ENCODE measurements at places on chromosomes 1 and 21.

GRCh38 chr1:233647636-233648035 lies 33.7 kb downstream of the KCNK1 start:
- DNase-seq, result no peak

DNA sequence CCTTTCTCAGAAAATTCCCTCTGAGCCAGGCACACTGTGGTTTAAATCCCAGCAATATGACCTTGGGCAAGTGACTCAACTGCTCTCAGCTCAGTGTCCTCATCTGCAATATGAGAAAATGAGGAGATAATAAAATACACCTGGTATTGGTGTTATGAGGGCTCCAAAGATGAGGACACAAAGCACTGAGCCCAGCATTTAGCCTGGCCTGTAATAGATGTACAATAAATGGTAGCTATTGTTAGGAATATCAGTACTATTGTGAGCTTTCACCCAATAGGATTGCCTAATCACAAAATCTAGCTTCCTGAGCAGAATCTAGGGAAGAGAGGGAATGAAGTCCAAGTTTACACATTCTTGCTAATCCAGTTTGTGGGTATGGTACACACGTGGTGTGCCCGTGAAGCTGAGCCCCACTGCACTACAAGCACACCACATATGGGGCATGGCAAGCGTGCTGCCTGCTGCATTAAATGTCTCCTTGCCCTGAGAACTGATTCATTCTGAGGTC lies 24.3 kb upstream of the SLC30A1 start:
- DNase-seq, result no peak

DNA sequence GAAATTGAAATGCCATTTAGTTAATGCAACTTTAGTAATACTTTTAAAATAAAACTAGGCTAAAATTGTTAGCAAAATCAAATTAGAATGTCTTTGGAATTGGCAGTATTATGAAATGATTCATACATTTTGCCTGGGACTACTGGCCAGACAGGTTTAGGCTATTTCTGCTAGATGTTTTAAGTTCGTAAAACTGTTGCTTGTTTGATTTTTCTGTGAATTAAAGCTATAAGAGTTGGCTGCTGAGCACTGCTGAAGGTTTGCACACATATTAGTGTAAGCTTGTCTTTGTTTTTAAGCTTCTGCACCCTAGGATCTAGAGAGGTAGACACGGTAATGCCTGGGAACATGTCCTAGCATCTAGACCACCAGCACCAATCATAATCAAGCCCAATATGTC lies 1094.6 kb upstream of the ADGRL4 start:
- no peak for DNase-seq

GRCh38 chr1:237959838-237960237 lies 69.1 kb upstream of the ZP4 start:
- no peak for DNase-seq

DNA sequence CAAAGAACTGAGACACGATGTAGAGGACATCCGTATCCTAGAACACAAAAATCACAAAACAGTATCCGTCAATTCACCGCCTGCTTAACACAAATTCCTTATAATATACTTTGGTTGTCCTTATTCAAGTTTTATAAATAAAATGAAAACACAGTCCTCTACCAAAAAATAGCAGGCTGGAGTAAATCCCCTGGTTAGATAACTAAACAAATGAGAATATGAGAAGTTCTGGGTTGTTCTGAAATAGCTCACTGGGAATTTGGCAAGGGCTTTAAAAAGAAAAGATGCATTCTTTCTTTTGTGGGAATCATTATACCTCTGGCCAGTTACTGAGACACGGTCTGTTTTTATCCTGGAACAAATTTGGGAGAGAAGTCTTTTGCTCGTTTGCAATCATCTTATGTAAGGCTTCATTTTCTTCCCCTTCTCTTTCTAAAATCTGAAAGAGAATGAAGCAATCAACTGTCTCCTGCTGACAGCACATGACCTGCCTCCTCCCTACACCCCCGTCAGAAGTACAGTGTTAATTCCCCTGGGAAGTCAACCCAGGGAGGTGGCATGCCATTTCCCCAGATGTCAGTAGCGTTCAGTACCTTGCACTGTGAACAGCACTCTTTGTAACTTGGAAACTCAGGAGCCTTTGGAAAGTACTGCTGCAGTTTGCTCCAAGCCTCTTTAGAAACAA lies 37.1 kb upstream of the RAP1GAP start:
- DNase-seq, result no peak

DNA sequence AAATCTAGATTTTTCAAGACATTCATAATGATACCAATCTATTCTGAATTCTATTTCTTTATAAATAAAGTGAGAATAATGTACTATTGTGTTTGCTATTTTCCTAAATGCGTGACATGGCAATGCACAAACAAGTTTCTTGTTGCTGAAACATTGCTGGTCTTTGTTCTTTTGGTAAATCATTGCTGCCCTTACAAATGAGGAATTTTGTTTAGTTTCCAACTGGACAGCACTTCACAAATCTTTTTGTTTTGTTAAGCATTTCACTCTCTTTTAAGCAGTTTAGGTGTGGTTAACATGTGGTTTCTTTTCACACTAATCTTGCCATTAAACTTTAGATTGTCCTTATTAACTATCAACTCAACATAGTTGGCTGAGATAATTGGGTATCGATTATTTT lies 94.6 kb downstream of the LRRC7 start:
- DNase-seq, result no peak

GRCh38 chr1:210378736-210379135 lies 50.0 kb downstream of the HHAT start:
- DNase-seq, result no peak

GRCh38 chr1:67005068-67005467 lies 48.9 kb downstream of the SLC35D1 start:
- no peak for DNase-seq

DNA sequence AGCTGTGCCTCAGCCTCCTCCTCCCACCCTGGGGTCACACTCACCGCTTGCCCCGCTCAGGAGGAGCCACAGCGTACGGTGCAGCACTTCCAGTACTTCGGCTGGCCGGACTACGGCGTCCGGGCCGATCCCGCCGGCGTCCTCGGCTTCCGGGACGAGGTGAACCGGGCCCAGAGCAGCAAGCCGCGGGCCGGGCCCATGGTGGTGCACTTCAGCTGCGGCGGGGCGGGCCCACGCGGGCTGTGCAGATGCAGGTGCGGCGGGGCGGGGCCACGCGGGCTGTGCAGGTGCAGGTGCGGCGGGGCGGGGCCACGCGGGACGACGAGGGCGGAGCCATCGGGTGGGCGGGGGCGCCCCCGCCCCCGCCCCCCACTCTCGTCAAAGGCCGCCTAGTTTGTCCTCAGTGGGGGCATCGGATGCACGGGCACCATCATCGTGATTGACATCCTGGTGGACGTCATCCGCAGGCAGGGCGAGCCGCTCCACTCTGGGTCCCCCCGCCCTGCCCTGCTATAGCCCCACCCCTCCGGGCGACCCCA lies 5.5 kb downstream of the RNF223 start:
- no peak for DNase-seq
